ENCODE measurements at places on chromosomes 4 and X. TPM values are rescaled to one million over a fixed set of nuclear protein-coding genes. Genes with fewer than 3 reads are reported as not detected.

The TCEAL6 gene
- not detected for total RNA-seq

The SLIT2 gene
- 0.13 TPM for total RNA-seq

The IL13RA2 gene
- total RNA-seq: 20.0 TPM

The PABPC4L gene
- 0.86 TPM for total RNA-seq

The PNMA3 gene
- 0.11 TPM for total RNA-seq

The LANCL3 gene
- total RNA-seq: 0.78 TPM

The UGT8 gene
- total RNA-seq: not detected

The ZAR1 gene
- total RNA-seq: not detected

The PTCHD1 gene
- total RNA-seq: not detected

The CSN1S1 gene
- total RNA-seq: not detected

The ENAM gene
- 0.13 TPM for total RNA-seq

The NHS gene
- 8.1 TPM for total RNA-seq

The ATOH1 gene
- total RNA-seq: not detected

The CXCL1 gene
- 9.4 TPM for total RNA-seq

The ARMCX1 gene
- 80.9 TPM for total RNA-seq

The FATE1 gene
- total RNA-seq: not detected

The SUPT20HL2 gene
- not detected for total RNA-seq

The BBS7 gene
- 24.2 TPM for total RNA-seq

The SPANXA1 gene
- not detected for total RNA-seq

The MND1 gene
- 3.8 TPM for total RNA-seq

The FAT1 gene
- total RNA-seq: 410 TPM

The CDX4 gene
- not detected for total RNA-seq

The CHM gene
- total RNA-seq: 33.2 TPM

The TKTL2 gene
- under 0.01 TPM for total RNA-seq

The DCAF16 gene
- 30.6 TPM for total RNA-seq

The STBD1 gene
- 10.3 TPM for total RNA-seq

The MAD2L1 gene
- 10.1 TPM for total RNA-seq

The HOPX gene
- total RNA-seq: 5.6 TPM

The HHIP gene
- total RNA-seq: 0.52 TPM

The CFP gene
- 0.11 TPM for total RNA-seq

The GLRA2 gene
- not detected for total RNA-seq

The MAGEA8 gene
- not detected for total RNA-seq
